HS-27A (cell line): ENCODE measurements at places on chromosomes 3 and 15.

- DNase-seq: no peak
Measured at GRCh38 chr3:64272842-64273241, 47.6 kb upstream of the PRICKLE2 start.

- DNase-seq: no peak
Measured at GRCh38 chr3:125381314-125381713, 6.2 kb upstream of the ZNF148 start.

DNA sequence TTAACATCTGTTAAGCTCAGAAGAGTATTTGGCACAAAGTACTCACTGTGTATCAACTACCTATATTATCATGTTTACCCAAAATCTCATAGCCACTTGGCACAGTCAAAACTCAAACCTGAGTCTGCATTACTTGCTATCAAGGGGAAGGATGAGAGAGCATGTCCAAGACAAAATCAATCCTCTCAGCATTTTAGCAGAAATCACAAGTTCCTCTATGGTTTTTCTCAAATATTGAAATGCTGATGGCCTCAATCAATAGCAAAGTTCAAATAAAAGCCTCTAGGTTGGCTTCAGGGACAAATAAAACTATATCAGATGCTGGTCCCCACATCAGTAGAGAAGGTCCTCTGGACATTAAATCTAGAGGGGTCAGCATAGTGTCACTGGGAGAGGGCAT, 14.3 kb downstream of the TBC1D2B start:
- no peak for DNase-seq

DNA sequence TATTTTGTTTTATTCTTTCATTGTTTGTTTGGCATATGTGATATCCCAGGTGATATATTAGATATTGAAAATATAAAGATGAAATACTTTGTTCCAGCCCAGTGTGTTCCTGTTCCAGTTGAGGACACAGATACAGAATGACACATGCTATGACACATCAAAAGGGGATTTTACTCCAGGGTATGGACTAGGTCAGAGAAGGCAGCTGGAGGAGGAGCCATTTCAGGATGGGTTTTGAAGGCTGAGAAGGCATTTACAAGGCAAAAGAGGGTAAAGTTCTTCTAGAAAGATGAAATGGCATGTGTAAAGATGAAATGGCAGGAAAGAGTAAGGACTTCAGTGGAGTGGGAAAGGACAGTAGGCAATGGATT, 163.8 kb downstream of the ZIC1 start:
- no peak for DNase-seq

DNA sequence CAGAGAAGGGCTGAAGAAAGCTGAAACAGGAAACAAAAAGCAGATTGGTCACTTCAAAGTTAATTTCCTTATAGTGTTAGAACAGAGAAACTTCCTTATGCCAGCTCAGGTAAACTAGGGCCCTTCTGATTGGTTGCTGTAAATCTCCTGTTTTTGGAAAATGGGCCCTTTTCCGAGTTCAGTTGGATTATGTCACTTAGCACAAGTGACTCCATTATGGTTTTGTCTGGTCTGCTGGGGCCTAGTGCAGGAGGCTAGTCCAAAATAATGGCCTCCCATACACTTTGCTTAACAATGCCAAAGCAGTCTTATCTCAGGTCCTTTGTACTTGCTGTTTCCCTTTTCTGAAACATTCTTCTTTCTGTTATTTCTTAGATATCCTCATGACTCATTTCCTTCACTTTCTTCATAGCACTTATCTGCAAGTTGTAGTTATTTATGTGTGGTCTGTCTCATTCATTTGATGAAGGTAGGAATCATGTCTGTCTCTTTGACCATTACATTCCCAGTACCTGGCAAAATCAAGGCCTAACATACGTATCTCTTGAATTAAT, 7.7 kb upstream of the DCP1A start:
- no peak for DNase-seq

GRCh38 chr15:32717426-32718226, at the start of gene GREM1:
Gene GREM1, plus strand, starts transcription at chr15:32718004. Its CDS starts 12,687 bp downstream, at chr15:32730691.
- DNase-seq: no peak

DNA sequence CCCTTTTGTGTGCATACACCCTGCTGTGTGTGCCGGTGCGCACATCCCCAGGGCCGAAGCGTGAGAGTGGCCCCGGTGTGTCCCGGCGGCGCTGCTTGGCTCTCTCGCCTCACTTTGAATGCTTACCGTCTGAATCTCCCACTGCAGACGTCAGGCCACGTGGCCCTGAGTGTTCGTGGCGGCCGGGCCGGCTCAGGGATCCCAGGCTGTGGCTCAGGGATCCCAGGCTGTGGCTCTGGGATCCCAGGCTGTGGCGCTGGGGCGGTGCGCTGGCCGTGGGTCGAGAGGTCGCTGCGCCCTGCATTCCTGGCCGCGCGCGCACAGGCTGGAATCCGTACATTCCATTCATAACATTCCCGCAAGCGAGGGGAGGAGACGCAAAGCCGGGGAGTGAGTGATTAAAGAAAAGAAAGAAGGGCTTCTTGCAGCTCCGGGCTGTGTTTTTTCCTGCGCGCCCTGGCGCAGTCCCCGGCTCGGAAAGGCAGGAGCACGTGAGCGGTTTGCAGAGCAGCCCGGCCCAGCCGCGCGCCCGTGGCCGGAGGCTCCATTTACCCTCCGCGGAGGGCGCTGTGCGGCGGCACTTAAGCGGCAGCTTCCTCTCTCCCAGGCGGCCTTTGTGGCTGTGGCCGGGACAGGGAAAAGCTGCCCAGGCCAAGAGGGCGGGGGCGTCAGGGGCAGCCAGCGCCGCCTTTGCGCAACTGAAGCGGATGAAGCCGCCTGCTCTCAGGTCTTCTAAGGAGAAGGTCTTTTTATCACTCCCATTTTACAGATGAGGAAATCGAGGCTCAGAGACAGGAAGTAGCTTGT, 87.0 kb upstream of the ALDH1L1 start:
- peak; percentile 92 for DNase-seq
